Ascending aorta (tissue), 2 donors: ENCODE measurements at places on chromosomes 13 and 19. TPM values are rescaled to one million over a fixed set of nuclear protein-coding genes. Genes with fewer than 3 reads are reported as not detected.

DNA sequence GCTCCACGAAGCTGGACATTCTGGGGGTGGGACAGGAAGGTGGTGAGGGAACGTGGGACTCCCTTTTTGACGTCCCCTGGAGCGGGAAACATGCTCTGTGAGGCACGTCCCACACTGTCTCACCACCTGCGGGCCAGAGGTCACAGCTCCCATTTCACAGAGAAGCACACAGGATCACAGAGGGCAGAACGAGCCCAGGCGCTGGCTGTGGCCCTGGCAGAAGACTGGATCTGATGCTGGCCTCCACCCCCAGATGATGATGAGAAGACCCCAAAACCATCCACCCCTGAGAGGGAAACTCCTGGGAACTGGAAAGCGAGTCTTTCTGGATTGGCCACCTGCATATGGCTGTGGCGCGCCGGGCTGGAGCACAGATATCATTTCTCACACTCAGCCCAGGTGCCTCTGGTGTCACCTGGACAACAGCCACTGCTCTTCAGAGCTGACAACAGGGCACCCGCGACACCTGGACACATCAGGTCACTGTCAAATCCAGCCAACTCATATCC lies 216.2 kb downstream of the TUBA3C start:
- no peak overlapping the region for H3K27ac ChIP-seq
- no peaks in the 10 kb centered on the region for H3K27me3 ChIP-seq
- H3K4me1 ChIP-seq: no peaks in the 10 kb centered on the region
- H3K4me3 ChIP-seq: no peak overlapping the region

- no peak for DNase-seq
- no peak overlapping the region for H3K27ac ChIP-seq
- no peaks in the 10 kb centered on the region for H3K36me3 ChIP-seq
- no peak overlapping the region for H3K4me3 ChIP-seq
- no peaks in the 10 kb centered on the region for H3K27me3 ChIP-seq
Observed at GRCh38 chr13:78383071-78383484, 220.3 kb downstream of the POU4F1 start.

- no peak overlapping the region for H3K27ac ChIP-seq
- no peaks in the 10 kb centered on the region for H3K27me3 ChIP-seq
- no peak overlapping the region for H3K4me3 ChIP-seq
- no peak for DNase-seq
Observed at GRCh38 chr19:52967772-52968171, 5.1 kb upstream of the ZNF816 start.

DNA sequence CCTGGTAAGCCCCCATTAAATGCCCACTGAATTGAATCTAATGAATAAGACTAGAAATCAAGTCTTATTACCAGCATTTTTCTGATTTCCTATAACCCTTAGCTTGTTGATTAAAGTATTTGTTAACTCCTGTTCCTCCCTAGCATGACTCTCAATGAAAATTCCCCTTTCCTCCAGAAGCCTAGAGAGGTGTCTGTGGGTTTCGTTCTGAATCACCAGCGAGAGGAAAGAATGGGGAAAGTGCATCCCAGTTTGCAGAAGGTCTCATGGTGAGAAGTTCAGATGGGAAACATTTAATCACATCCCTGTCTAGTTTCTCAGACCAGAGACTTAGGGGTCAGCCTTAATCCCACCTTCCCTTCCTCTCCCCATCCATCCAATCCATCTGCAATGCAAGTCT lies 26.9 kb downstream of the POU2F2 start:
- no peaks in the 10 kb centered on the region for H3K27me3 ChIP-seq
- no peak for DNase-seq
- no peaks in the 10 kb centered on the region for H3K36me3 ChIP-seq
- no peak overlapping the region for H3K4me3 ChIP-seq

The CYP4F2 gene
- total RNA-seq: 83.0 TPM

The ZNF441 gene
- total RNA-seq: 0.85 TPM

The CYP2F1 gene
- not detected for total RNA-seq

The PSG4 gene
- total RNA-seq: not detected

The CPB2 gene
- total RNA-seq: not detected
